Activated T-cell treated with anti-CD3 and anti-CD28 coated beads, Interleukin-2, amount 50 U/mL, for 1 hour (primary cell): ENCODE measurements at places on chromosomes 4 and X.

- no peak for DNase-seq
Measured at GRCh38 chr4:82524570-82525152, 37.1 kb downstream of the TMEM150C start.

- no peak for DNase-seq
Measured at GRCh38 chrX:34859191-34859590, 83.4 kb upstream of the FAM47B start.

- DNase-seq: no peak
Measured at GRCh38 chr4:8316911-8317351, 47.4 kb downstream of the HTRA3 start.

DNA sequence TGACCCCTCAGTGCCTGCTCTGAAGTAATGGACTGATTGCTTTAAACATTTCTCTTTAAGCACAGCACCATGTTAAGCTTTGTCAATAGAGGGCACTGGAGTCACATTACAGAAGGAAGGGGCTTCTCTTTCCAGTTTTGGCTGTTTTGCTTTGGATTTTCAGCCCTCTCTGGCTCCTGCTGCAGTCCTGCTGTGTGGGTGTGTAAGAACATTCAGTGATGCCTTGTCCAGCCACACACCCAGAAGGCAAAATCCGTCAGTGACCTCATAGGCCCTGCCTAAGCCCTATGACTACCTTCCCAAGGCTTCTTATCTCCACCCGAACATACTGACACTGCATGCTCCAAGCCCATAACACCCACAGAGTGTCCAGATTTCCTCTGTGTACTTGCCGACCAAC is 215.3 kb upstream of the CTSO start:
- no peak for DNase-seq

DNA sequence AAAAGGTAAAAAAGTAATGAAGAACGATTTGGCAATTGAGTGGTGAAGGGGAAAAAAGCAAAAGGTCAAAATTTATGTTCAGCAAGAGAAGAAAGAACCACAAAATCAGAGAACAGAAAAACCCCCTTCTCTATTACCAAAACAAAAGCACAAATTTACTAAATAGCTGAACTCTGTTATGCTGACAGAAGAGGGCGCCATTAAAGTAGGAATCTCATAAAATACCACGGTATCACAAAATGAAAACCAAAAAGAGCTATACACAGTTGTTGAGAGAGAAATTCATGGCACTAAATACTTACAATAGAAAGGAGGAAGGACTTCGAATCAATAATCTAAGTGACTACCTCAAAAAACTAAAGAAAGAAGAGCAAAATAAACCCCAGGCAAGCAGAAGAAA is 69.6 kb upstream of the CXorf66 start:
- DNase-seq: no peak

DNA sequence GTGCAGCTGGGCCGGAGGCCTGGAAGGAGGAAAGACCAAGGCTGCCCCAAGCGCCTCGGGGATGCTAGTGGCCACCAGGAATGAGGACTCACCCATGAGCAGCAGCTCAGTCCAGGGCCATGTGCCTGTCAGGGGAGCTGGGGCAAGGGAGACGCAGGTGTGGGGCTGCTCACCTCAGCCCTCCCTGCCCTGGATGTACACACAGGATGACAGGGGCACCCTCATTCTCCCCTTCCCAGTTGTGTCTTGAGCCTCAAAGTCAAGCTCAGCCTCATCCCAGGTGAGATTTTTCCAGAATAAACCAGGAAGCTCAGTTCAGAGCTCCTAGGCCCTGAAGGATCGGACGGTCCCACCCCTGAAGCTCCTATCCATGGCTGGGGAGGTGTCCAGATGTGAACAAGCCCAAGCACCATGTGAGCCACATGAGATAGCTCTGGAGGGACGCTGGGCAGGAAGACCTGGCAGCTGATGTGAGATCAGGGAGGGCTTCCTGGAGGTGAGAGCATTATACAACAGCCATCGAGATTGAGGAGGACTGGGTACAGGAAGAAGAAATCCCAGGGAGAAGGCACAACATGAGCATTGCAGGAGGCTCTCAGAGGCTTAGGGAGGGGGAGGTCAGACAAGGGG is 23.0 kb downstream of the HTRA3 start:
- DNase-seq: no peak

DNA sequence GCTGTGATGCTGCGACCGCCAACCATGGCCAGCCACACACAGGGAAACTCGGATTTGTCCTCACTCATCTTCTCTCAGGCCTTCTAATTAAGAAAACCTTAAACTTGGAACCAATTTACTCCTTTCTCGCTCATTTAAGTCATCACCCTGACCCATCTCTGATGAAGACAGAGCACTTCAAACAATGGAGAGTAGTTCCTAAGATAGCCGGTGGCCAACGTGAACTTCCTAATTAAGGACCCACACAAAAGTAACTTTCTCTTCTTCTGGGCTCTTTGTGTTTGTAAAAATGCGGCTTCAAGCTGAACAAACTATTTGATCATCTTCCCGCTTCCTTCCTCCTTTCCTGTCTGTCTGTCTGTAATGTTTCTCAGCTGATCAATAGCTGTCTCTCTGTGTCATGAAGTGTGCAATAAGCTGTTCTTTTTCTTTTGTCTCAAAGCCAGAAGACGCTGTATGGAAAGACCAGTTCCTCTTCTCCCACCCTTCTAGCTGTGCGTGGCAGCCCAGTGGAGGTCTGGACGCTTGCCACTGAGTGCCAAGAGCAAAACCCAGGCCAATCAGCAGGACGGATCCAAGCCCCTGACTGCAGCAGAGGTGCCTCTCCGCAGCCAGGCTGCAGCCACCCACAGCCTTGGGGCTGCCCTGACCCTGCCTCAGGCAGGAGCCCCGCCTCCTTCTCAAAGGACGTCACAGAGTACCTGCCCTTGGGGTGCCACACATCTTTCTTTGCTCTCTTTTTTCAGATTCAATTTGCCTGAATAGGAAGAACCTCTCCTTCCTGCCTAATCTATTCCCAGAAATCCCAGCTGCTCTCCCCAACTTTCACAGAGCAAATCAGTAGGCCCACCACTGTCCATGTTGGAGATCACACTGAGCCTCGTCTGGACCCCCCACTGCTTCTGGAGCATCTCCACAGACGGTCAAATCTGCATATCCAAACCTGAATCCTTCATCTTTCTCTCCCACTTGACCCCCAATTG is 59.3 kb downstream of the MAML3 start:
- DNase-seq: peak; percentile 77

GRCh38 chr4:2179717-2180116 is 62.2 kb downstream of the HAUS3 start:
- DNase-seq: no peak

DNA sequence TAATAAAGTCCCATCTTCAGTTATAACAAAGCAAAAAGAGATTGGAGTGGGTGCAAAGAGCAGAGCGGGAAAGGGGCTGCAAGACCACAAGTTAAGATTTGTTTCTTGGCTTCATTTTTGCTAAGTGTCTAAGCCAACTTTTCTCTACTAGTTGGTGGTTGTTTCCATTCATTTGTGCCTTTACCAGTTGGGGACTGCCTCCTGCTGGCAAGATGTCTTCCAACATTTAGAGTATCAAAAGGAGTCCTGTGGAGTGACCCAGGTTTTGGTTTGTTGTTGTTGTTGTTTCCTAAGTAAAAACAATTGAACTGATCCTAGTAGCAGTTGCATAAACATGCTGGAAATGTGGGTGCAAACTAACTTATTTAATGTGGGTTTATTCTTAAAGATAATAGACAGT is 121.1 kb downstream of the SPATA18 start:
- no peak for DNase-seq

DNA sequence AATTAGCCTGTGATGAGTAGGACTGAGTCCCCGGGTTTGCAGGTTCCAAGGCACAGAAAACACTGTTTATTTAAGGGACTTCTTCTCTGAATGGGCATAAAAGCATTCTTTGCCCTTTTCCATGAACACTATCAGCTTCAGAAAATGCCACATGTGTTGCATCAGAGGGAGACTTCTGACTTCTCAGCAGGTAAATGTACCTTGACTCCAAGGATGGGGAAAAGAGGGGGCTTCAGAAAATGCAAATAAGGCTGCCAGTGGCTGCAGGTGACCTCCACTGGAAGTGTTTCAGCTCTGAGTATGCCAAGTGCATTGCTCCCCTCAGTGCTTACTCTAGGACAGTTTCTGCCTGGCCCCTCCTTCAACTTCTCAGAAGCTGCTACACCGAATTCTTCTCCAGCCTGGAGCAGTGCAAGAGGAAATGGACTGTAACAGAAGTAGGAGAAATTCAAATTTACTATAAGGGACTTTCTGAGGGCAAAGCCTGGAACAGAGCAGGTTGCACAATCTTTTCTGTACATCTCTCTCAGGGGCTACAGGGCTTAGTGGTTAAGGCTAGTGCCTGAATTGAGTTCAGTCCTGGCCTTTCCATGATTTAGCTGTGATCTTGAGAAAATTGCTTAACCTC is 233.2 kb downstream of the PTTG2 start:
- no peak for DNase-seq

- DNase-seq: peak; percentile 53
Measured at GRCh38 chr4:104491481-104492182, 3.1 kb downstream of the CXXC4 start.

DNA sequence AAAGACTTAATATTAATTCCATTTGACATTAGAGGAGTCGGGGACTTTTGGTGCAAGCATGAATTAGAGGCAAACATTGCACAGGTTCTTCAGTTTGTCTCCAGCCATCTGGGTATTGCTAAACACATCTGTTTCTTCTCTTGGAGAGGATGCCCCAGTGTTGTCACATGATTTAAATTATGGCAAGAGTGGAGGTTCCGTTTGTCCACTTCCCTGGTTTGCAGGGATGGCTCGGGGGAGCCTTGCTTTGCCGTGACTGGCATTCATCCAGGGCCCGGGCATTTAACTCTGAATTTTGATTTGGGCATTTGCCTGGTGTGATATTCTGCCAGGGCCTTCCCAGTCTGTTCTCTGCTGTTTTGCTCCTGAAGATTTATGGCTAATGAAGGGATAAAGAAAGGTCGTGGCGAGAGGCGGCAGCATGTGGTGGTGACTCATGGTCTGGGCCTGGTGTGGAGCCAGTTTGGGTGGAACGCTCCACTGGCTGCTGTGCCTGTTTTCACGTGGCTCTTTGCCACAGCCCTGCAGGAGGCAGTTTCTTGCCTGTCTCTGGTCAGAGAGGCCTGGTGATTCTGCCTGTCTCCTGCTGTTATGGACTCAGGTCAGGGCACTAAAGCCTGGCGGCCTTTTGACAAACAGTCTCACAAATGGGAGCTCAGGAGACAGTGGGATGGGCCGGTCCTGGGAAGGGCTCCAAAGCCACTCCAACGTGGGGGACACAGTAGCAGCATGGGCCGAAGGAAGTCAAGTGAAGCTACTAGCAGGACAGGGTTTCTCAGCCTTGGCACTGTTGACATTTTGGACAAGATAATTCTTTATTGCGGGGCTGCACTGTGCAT is 99.4 kb upstream of the PGRMC2 start:
- DNase-seq: no peak

GRCh38 chrX:85084770-85085393 is 81.2 kb downstream of the APOOL start:
- DNase-seq: no peak

DNA sequence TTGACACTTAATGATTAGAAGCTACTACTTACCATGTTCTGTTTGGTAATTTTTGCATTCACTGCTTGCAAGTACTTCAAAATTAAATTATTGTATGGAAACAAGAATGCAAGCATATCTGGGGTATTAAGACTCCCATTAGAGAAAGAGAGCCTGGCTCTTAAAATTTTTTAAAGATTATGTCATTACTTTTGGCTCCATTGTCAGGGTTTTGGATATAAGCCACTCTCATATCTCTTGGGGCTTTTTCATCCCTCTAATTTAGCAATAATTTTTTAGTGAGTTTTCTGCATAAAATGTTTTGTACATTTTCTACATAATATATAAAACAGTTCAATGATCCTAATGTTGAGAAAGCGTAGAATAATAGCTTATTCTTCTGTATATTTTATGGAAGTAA is 49.4 kb downstream of the SLC9A6 start:
- DNase-seq: no peak

- no peak for DNase-seq
Measured at GRCh38 chr4:3462321-3462789, 751 bp upstream of the DOK7 start.

- DNase-seq: no peak
Measured at GRCh38 chr4:104128850-104129213, 365.9 kb downstream of the CXXC4 start.

- no peak for DNase-seq
Measured at GRCh38 chr4:38347251-38347650, 316.7 kb upstream of the KLF3 start.

DNA sequence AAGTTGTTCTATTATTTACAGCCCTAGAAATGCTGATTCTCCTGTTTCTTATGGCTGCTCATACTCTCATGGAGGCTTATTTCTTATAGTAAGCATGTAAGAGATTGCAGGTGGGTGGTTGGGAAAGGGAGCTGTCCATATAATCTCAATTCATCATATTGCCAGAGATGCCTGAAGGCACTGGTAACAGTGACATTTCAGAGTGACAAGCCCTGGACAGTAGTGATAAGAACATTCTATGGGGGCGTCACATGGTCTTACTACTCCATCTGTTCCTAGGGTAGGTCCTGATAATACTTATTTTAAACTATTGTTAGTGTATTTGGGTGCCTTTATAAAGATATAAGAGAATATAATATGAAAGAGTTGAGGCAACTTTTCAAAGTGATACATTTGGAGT is 171.5 kb downstream of the CFAP299 start:
- DNase-seq: no peak

DNA sequence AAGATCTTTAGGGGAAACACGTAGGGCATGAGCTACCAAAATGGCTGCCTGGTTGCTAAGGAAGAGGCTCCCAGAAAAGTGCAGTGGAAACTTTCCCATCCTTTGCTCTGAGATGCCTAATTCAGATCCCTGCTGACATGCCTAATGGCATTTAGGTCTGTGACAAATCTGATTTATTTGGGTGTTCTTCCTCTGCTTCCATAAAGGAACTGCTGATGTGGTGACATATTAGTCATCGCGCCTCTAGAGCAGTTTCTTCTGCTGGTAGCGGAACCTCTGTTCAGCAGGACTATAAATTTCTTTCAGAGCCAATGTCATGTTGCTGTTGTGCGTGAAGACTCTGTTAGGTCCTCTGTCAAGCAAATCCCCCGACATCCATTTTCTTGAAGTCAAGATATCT is 310.0 kb downstream of the PDHA2 start:
- DNase-seq: no peak

DNA sequence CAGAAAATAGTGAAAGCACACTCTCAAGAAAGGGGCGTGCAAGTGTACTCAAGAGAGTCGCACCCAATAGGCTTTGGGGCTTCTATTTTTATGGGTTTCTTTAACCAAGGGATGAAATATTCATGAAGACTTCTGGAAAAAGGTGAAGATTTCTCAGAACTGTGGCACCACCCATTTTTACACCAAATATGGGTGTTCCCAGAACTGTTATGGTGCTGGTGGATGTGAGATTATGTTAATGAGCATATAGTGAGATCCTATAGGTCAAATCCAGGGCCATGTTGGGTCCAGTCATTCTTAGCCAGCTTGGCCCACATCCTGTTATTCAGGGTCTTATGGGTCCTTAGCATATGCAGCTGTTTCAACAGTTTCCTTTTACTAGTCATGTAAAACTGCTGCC is 61.0 kb upstream of the SMIM10 start:
- DNase-seq: no peak

- DNase-seq: no peak
Measured at GRCh38 chr4:74370912-74371311, 6.0 kb downstream of the EREG start.

- no peak for DNase-seq
Measured at GRCh38 chr4:119549639-119550038, 79.0 kb downstream of the PDE5A start.
